ENCODE measurements at places on chromosomes 1 and 21.

DNA sequence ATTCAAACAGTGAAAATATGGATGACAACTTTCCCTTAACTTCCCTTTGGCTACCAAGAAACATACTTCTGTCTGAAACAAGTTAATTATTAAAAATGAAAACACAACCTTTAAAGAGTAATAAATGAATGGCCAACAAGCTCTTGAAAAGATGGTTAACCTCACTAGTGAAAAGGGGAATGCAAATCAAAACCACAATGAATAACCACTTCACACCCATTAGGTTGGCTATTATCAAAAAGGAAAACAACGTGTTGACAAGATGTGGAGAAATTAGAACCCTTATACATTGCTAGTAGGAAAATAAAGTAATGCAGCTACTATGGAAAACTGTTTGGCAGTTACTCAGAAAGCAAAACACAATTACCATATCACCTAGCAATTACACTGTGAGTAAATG is 14.1 kb downstream of the COP1 start:
- no peak for DNase-seq

DNA sequence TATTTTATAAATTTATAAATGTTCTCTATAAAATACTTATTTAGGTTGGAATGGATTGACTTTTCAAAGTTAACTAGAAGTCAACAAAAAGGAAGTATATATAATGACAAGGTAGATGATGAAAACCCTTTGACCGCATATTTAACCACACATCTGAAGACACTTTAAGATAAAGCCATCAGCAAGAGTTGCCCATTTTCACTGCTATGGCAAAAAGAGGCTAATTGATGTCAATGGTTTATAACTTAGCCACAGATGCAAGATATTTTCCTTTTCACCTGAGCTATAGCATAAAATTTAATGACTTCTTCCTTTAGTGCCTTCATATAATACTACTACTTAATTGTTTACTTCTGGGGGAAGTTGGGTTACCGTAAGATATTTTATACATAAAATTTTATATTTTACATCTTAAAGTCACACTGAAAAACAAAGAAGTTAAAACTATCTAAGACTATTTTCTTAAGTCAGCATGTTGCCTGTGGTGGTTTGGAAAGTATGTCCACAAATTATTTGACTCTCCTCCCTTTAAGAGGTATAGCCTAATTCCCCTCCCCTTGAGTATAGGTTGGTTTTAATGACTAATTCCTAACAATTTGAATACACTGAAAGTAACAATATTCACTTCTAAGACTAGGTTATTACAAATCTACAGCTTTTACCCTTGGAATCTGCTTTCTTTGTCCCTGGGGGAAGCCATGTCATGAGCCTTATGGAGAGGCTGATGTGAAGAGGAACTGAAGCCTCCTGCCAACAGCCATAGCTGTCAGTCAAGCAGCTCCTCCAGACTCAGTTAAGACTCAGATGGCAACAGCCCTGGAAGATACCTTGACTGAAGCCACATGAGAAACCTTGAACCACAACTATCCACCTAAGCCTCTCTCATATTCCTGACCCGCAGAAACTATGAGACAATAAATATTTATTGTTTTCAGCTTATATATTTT is 40.3 kb upstream of the LRRC8B start:
- no peak for DNase-seq

DNA sequence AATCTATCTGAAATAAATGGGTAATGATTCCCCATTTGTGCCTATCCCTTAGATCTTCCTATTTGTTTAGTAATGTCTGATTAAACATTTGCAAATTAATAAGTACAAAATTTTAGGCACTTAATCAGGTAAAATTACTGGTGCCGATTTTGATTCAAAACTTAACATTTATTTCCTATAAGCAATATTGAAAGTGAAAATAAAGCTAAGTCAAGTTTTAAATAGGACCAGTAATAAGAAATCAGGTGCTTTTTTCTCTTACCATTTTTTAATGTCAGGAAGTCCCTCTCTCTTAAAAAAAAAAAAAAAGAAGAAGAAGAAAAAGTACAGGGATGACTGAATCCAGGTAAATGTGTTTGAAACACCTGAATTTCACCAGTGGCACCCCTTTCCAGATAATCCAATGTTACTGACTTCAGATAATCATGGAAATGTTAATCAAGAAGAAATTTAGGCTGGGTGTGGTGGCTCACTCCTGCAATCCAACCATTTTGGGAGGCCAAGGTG is 836 bp upstream of the GBP4 start:
- no peak for DNase-seq

DNA sequence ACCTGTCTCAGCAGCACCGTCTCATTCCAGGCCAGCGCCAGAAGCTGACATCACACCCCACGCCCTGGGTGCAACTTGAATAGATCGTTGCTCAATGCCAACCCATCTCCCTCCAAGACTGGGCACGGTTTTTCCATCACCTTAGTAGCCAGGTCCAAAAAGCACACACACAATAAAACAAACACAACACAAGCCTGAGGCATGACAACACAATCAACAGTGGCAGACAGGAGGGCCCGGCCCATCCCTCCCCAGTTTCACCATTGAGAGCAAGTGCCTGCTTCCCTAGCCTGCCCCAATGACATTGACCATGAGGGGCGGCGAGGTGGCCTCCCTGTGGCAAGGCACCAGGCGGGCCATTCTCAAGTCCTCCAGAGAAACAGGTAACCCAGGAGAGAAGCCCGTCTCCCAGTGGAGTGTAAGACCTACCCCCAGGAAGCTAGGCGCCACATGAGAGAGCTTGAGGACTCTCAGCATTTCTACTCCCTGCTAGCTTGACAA is 2.7 kb downstream of the IFFO2 start:
- DNase-seq: no peak

DNA sequence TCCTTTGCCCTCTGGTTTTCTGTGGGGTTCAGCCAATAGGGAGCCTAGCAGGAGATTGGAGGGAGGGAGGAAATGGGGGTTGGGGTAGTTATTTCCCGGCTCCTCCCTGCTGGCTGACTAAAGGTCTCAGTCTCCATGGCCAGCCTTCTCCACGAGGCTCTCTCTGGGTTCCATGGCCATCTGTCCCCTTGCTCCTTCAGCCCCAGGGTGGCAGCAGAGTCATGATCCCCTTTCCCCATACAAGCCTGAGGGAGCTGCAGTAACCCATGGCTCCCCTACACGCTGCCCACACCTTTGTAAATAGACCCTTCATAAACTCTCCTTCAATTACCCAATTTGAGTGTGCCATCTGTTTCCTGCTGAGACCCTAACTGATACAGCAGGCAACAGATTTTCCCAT is 176.1 kb upstream of the CSF3R start:
- no peak for DNase-seq

GRCh38 chr1:75548721-75549480 is 62.0 kb downstream of the SLC44A5 start:
- no peak for DNase-seq

GRCh38 chr1:226545836-226546596 is 2.5 kb upstream of the STUM start:
- DNase-seq: no peak
